ENCODE measurements at places on chromosomes 13 and 19. TPM values are rescaled to one million over a fixed set of nuclear protein-coding genes. Genes with fewer than 3 reads are reported as not detected.

DNA sequence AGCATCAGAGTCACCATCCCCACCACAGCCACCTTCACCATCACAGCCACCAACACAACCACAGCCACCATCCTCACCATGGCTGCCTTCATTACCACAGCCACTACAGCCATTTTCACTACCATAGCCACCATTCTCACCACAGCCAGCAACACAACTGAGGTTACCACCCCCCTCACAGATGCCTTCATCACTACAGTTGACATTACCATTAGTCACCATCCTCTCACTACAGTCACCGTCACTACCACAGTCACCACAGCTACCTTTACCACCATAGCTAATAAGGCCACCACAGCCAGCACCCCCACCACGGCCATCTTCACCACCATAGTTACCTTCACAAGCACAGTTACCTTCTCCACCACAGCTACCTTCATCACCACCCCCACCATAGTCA lies 269.6 kb downstream of the DNAJC15 start:
- H3K36me3 ChIP-seq: no peaks in the 10 kb centered on the region
- H3K27me3 ChIP-seq: no peaks in the 10 kb centered on the region
- no peak overlapping the region for H3K4me3 ChIP-seq
- no peak overlapping the region for H3K27ac ChIP-seq
- no peak for DNase-seq

DNA sequence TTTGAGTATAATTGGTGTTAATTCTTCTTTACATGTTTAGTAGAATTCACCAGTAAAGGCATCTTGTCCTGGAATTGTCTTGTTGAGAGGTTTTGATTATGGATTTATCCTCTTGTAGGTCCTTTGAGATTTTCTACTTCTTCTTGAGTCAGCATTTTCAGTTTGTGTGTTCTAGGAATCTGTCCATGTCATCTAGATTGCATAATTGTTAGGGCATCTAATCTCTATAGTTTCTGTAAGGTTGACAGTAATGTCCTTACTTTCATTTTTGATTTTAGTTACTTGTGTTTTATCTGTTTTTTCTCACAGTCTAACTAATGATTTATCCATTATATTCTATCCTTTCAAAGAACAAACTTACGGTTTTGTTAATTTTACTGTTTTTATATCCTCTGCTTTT lies 492.0 kb downstream of the FGF9 start:
- H3K27me3 ChIP-seq: no peaks in the 10 kb centered on the region
- H3K36me3 ChIP-seq: no peaks in the 10 kb centered on the region
- H3K27ac ChIP-seq: no peak overlapping the region
- H3K4me3 ChIP-seq: no peak overlapping the region
- no peak for DNase-seq
- H3K4me1 ChIP-seq: no peaks in the 10 kb centered on the region

GRCh38 chr13:19382111-19382510 lies 179.2 kb downstream of the TPTE2 start:
- H3K36me3 ChIP-seq: no peaks in the 10 kb centered on the region
- no peaks in the 10 kb centered on the region for H3K27me3 ChIP-seq
- no peak for DNase-seq
- H3K4me3 ChIP-seq: no peak overlapping the region

- peak overlapping the region; percentile 87 for H3K27ac ChIP-seq
- H3K4me1 ChIP-seq: peaks cover 17% of the 10 kb centered on the region
- H3K27me3 ChIP-seq: no peaks in the 10 kb centered on the region
Observed at GRCh38 chr19:33177417-33177979, 16.6 kb upstream of the LRP3 start.

- H3K27me3 ChIP-seq: no peaks in the 10 kb centered on the region
- no peak overlapping the region for H3K27ac ChIP-seq
Observed at GRCh38 chr13:93407551-93407950, 180.9 kb downstream of the GPC6 start.

- H3K27me3 ChIP-seq: no peaks in the 10 kb centered on the region
- no peak for DNase-seq
- H3K27ac ChIP-seq: no peak overlapping the region
- no peaks in the 10 kb centered on the region for H3K4me1 ChIP-seq
- no peaks in the 10 kb centered on the region for H3K36me3 ChIP-seq
Observed at GRCh38 chr19:11116507-11116906, 27.2 kb downstream of the LDLR start.

- no peaks in the 10 kb centered on the region for H3K4me1 ChIP-seq
- no peak for DNase-seq
- H3K4me3 ChIP-seq: no peak overlapping the region
- no peaks in the 10 kb centered on the region for H3K36me3 ChIP-seq
- no peaks in the 10 kb centered on the region for H3K27me3 ChIP-seq
Observed at GRCh38 chr13:70473907-70474306, 365.7 kb upstream of the KLHL1 start.

DNA sequence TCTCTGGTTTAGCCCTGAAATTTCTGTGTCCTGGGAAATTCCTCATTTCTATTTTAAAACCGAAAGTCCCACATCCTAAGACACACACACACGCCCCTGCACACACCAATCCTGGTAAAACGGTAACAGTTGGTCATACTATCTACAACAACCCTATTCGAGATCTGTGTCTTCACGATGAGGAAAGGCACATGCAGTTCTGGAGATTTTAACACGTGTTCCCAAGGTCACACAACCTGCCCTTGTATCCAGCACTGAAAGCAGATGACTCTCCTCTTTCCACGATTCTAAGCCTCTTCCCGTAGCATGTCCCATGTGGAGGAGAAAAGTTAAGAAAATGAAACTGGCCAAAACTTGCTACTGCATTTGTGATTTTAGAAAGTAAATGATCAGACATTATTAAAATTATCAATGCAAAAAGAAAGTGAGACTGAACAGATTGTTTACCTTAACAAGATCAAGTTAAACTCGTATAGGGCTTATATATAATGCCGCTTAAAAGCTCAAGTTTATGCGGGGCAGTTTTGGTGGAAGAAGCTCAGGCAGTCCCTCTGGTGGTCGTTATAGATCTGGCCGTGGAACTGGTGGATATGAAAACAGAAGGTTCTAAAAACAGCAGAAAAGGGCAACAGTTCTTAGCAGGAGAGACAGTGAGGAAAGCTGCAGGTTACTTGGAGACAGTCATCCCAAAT lies 32.7 kb downstream of the VSTM1 start:
- DNase-seq: no peak
- no peaks in the 10 kb centered on the region for H3K4me1 ChIP-seq
- no peaks in the 10 kb centered on the region for H3K36me3 ChIP-seq
- no peak overlapping the region for H3K27ac ChIP-seq
- no peak overlapping the region for H3K4me3 ChIP-seq

The C13orf42 gene
- total RNA-seq: not detected

The SLC6A16 gene
- not detected for total RNA-seq

The SNRPA gene
- total RNA-seq: 23.5 TPM
